ENCODE measurements at places on chromosomes 12 and 14.

- no peak for DNase-seq
Observed at GRCh38 chr12:18811273-18811672, 73.4 kb downstream of the CAPZA3 start.

- DNase-seq = no peak
Observed at GRCh38 chr12:43973993-43974392, 138.1 kb downstream of the TMEM117 start.

GRCh38 chr12:89346741-89347324 lies 5.5 kb downstream of the DUSP6 start:
- DNase-seq = peak; percentile 60

DNA sequence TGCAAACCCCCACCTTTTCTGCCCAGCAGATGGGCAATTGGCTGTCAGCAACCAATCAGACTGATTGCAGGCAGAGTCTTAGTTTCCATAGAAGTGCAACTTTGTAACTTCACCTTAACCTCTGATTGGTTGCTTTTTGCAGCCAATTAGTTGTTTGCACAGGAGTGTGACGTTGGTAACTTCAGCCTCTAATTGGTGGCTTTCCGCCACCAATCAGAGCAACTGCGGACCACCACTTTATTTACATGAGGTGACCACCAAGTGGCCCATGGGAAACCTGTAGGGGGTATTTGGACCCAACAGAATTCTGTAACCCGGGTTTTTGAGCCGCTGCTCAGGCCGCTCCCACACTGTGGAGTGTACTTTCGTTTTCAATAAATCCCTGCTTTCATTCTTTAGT lies 32.3 kb downstream of the CDKN1B start:
- DNase-seq = no peak
